ENCODE measurements at places on chromosomes 12 and 14.
A peak's percentile ranks its signal among the peaks of the same experiment; 100 is the strongest.

GRCh38 chr12:19654650-19655376, 215.5 kb downstream of the AEBP2 start:
- no peak for DNase-seq

DNA sequence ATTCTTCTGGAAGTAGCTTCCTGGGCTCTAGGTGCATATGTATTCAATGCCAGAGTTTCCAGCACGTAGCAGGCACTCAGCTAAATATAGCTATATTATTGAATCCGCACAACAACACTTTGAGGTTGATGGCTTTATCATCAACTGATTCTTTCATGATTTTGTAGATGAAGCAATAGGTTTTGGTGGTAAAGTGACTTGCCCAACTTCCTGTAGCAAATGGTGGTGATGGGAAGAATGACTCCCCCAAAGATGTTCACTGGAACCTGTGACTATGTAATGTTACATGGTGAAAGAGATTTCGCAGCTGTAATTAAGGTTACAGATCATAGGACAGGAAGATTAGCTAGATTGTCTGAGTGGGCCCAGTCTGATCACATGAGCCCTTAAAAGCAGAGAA, 3.2 kb downstream of the TDRD9 start:
- DNase-seq: no peak

DNA sequence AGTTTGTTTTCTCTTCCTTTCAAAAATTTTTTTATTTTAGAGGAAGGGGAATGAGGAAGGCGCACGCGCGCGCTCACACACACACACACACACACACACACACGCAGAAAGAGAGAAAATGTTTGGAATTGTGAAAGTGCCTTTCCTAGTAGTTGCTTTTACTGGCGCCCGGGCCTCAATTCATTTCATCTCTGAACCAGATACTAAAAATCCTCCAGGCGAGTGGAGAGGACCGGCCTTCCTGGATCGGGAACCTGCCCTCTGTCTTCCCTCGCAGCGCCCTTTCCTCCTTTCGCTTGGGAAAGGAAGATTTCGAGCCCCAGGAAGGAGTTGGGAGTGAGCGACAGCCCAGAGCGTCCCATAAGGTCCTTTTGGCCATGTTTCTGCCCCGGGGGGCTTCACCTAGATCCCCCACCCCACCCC, 7.8 kb upstream of the TBX3 start:
- DNase-seq: no peak

DNA sequence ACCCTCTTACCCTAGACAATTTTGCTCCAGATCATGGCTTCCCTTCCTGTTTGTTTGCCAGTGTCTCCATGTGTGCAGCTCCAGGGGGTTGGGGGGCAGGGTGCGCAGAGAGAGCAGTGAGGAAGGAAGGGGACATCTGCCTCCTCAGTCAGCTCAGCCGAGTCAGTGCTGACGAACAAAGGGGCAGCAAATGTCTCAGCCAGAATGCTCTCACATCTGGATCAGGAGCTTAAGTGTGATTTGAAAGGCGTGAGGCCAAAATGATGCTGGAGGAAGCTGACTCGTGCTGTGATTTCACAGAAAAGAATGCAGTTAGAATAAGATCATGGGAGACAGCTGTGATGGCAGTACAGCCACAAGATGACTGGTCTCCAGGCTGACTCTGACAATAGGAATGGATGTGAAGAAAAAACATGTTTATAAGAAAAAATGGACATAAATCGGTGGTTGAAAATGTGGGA, 27.1 kb upstream of the CDK17 start:
- DNase-seq: peak; percentile 99

DNA sequence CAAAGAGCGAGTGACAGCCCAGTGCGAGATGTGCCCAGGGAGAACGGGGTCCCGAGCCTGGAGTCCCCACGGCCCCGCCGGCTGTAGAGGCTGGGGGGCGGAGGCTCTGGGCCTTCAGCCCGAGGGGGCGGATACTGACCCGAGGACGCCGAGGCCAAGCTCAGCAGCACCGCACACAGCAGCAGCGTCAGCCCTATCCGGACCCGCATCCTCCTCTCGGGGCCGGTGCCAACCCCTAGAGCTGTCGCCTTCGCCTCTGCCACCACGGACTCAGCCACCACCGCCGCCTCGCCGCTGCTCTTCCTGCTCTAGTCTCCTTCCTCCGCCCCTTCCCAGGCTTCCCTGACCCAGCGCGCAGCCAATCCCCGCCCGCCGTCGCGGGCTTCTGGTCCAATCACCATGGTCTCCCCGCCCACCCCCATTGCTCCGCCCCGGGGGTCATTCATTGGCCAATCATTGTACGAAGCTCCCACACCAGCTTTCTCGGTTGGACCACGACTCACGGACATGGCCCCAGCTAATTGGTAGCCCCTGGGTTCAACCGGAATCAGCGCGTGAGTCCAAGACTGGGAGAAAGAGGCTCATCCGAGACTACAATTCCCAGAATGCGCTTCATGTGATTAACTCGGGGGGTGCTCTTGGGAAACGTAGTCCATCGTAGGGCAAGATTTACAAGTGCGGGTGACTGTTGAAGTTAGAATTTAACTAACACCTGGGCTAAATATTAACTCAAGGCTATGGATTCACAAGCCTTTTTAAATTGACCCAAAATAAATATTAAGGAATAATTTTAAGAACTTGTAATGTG, at the start of gene SEL1L:
Gene SEL1L (minus strand): TSS at position 318 of the 808 bp plus-strand sequence. CDS start 109 bp downstream, at position 209.
- DNase-seq: peak; percentile 99

- DNase-seq: no peak
Observed at GRCh38 chr12:67758119-67758518, 109.6 kb downstream of the DYRK2 start.

- no peak for DNase-seq
Observed at GRCh38 chr12:80849337-80849736, 88.4 kb downstream of the LIN7A start.

- no peak for DNase-seq
Observed at GRCh38 chr12:66900616-66901015, 221.7 kb upstream of the GRIP1 start.

- no peak for DNase-seq
Observed at GRCh38 chr12:132717531-132718387, 7.1 kb downstream of the PGAM5 start.

DNA sequence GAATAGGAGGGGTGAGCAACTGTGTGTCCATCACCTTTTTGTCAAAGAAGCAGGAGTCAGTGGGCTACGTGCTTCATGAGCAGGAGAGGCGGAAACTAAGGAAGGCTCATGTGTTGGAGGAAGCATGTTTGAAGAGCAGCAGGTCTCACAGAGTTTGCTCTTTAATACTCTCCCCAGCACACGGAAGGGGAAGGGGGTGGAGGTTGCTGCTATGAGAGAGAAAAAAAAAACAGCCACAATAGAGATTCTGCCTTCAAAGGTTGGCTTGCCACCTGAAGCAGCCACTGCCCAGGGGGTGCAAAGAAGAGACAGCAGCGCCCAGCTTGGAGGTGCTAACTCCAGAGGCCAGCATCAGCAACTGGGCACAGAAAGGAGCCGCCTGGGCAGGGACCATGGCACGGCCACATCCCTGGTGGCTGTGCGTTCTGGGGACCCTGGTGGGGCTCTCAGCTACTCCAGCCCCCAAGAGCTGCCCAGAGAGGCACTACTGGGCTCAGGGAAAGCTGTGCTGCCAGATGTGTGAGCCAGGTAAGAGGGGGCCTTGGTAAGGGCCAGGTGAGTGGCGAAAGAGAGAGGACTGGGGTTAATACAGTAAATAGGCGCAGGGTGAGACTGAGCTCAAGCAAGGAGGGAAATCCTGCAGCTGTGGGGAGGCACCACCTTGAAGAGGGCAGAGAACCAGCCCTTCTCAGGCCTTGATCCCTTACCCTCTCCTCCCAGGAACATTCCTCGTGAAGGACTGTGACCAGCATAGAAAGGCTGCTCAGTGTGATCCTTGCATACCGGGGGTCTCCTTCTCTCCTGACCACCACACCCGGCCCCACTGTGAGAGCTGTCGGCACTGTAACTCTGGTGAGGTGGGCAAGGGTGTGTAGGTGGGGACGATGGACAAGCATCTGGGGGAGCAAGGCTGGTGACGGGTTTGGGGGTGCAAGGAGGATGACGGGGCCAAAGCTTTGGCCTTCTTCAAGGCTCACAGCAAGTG, at the start of gene CD27:
Gene CD27 (plus strand): TSS at position 252 of the 985 bp plus-strand sequence. CDS start 141 bp downstream, at position 393.
- DNase-seq: no peak

- no peak for DNase-seq
Observed at GRCh38 chr12:110256780-110257431, 24.1 kb upstream of the ATP2A2 start.

DNA sequence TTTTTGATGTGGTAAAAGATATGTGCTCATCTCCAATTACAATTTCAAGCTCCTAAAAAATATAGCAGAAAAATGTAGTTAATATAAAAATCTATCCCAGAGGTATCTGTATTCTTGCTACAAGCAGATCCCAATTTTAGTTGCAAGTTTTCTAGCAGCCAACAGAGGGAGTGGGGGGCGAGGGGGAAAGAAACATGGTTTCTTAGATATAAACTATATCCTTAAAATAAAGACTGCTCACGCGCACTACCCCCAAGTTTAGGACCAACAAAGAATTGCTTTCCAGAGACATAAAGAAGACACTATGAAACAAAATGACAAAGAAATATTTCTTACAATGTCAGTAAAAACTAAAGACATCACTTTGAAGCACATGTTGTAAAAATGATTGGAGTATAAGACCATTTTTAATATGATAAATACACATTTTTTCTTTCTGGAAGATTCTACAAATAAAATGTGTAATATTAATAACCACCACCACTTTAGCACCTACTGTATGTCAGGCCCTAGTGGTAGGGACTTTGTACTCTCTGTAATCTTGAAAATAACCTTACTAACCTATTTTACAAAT, 5.4 kb downstream of the MAGOHB start:
- peak; percentile 60 for DNase-seq

DNA sequence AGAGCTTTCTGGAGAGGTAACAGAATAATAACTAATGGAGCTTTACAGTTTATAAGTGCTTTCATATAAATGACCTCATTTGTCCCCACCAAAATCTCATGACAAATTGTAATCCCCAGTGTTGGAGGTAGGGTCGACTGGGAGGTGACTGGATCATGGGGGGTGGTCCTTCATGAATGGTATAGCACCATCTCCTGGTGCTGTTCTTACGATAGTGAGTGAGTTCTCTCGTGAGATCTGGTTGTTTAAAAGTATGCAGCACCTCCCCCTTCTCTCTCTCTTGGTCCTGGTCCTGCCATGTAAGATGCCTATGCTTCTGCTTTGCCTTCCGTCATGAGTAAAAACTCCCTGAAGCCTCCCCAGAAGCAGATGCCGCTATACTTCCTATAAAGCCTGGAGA, 423.3 kb upstream of the GARIN6 start:
- no peak for DNase-seq

GRCh38 chr12:67747869-67748742, 99.6 kb downstream of the DYRK2 start:
- peak; percentile 77 for DNase-seq

DNA sequence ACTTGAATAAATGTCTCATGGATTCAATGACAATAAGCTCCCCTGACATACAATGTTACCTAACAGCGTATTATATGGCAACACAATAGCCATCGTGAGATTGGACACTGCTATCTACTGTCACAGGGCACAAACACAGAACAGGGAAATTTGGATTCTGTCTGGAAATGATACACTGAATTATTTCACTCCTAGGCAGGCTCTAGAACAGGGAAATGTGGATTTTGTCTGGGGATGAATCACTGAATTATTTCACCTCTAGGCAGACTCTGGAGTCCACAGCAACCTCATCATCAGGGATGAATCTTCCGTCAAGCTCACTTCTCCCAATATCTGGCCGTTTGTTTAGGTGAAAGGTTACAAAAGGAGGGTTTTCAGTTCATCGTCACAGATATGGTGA, 288.8 kb downstream of the TMEM132D start:
- peak; percentile 58 for DNase-seq

GRCh38 chr14:76057914-76058313, 72.4 kb downstream of the IFT43 start:
- DNase-seq: no peak

DNA sequence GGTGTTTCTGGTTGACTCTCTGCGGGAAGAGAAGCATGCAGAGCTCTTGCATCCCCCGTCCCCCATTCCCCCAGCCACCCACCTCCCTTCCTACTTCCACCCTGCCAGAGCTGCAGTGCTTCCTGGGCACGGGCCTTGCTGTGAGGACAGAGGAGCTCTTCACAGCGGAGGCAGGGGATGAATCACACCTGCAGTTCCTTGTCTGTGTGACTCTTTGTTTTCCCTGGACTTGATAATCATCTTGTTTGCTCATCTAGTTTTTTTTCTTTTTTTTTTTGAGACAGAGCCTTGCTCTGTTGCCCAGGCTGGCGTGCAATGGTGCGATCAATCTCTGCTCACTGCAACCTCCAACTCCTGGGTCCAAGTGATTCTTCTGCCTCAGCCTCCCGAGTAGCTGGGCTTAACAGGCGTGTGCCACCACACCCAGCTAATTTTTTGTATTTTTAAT, 27.8 kb downstream of the ANKRD9 start:
- DNase-seq: no peak

DNA sequence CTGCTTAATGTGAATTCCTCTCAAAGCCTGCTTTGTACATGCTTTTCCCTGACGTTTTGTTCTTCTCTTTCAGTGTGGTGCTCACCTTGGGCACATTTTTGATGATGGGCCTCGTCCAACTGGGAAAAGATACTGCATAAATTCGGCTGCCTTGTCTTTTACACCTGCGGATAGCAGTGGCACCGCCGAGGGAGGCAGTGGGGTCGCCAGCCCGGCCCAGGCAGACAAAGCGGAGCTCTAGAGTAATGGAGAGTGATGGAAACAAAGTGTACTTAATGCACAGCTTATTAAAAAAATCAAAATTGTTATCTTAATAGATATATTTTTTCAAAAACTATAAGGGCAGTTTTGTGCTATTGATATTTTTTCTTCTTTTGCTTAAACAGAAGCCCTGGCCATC, 184.6 kb downstream of the MSRB3 start:
- DNase-seq: no peak

DNA sequence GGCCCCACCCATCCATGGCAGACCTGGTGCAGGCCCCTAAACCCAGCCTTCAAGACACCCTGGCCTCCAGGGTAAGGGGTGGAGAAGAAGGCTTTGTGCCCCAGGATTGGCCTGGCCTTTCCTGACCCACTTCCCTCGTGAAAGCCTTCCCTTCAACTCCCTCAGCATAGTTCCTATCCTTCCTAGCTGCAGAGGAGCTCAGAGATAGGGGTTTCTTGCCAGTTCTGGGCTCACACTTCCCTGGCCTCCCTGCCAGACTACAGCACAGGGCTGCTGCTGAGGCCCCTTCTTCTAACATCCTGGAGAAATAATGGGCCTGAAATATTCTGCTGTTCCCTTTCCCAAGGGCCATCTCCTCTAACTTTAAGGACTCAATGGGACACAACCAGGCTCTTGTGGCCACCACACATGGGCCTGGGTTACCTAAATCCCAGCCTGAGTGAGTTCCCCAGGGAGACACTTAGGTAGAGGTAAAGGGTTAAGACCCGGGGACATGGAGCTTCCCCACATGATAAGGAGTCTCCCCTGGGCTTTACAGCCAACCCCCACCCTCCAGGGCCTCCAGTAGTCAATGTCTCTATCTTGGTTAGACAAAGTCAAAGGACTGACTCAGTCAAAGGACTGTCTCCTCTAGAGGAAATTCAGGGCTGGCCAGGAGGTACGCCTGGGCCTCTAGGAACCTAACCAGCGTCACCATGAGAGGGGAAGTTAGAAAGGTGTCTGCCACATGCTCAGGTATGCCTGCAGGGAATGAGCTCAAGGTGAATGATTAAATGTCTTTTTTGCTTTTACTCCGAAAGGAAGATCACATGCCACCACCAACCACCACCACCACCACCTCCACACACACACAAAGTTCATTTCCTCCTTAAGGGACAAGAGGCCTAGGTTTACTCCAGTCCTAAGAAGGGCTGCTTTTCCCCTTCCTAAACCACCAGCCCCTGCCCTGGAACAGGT, 7.1 kb downstream of the ZFP36L1 start:
- peak; percentile 83 for DNase-seq

Data from ACHN (cell line).